ENCODE measurements at places on chromosomes 3 and 15.
A peak's percentile ranks its signal among the peaks of the same experiment; 100 is the strongest.

DNA sequence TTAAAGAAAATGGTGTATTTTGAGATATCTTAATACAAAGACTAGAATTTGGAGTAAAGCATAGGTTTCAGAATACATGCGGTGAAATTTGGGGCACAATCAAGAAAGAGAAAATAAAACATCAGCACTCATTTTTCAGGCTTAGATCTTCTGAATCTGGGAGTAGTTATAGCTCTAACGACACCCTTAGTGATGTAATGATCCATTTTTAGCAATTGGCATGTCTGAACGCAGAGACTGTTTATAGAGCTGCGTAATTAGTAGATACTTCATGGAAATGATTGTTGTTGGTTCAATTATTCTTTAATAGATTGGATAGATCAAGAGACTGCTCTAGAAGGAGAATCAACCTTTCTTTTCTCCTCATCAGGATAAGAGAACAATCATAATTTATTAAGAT lies 47.5 kb upstream of the SNRK start:
- DNase-seq, result no peak

GRCh38 chr15:66765478-66766281 lies 63.6 kb downstream of the SMAD6 start:
- no peak for DNase-seq

- no peak for DNase-seq
Measured at GRCh38 chr3:194967151-194968117, 281.8 kb downstream of the FAM43A start.

DNA sequence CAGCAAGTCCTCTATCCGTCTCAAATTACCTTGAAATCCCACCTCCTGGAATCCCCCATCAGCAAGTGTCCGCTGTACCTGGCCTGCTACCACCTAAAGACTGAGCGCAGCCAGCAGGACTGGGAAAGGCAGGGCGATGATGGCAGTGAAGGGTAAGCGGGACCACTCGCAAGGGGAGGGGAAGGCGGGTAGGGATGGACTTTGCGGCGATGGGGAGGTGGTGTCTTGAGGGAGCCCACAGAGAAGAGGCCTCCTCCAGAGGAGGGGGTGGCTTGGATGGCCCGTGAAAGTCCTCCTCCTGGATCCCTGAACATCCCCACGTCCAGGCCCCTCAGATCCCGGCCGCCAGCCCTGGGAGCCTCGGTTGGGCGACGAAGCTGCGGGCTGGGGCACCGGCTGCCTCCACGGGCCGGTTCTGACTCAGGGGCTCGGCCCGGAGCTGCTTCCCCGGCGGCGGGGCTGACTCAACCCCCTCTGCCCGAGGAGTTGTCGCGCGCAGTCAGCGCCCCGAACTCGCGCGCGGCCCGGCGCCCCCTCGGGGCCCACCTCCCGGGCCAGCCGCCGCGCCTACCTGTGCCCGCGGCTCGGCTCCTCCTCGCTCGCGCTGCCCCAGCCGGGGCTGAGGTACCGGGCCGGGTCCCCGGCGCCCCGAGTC lies 512 bp downstream of the LARP6 start:
- DNase-seq, result no peak

DNA sequence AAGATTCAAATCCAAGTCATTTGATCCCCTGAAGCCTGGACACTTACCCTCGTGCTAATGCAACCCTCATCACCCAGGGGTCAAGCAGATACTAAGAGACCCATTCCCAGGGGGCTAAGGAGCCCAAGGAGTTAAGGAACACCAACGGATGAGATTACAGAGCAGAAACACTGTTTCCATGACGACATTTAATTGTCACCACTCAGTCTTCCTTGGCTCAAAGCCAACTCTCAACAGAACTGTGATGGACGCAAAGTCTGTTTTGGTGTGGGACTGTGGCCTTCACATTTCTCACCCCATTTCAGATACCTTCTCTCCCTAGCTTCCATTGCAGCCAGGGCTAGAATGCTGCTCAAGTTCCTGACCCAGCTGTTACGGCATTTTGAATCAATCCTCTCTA lies 383.5 kb upstream of the WNT5A start:
- DNase-seq, result no peak

GRCh38 chr3:12681943-12682390 lies 18.1 kb upstream of the RAF1 start:
- DNase-seq, result no peak

GRCh38 chr15:77664428-77664827 lies 31.7 kb upstream of the LINGO1 start:
- no peak for DNase-seq

- no peak for DNase-seq
Measured at GRCh38 chr3:11878837-11879236, 32.2 kb upstream of the TAMM41 start.

- DNase-seq, result no peak
Measured at GRCh38 chr3:111246967-111247760, 175.5 kb downstream of the NECTIN3 start.

DNA sequence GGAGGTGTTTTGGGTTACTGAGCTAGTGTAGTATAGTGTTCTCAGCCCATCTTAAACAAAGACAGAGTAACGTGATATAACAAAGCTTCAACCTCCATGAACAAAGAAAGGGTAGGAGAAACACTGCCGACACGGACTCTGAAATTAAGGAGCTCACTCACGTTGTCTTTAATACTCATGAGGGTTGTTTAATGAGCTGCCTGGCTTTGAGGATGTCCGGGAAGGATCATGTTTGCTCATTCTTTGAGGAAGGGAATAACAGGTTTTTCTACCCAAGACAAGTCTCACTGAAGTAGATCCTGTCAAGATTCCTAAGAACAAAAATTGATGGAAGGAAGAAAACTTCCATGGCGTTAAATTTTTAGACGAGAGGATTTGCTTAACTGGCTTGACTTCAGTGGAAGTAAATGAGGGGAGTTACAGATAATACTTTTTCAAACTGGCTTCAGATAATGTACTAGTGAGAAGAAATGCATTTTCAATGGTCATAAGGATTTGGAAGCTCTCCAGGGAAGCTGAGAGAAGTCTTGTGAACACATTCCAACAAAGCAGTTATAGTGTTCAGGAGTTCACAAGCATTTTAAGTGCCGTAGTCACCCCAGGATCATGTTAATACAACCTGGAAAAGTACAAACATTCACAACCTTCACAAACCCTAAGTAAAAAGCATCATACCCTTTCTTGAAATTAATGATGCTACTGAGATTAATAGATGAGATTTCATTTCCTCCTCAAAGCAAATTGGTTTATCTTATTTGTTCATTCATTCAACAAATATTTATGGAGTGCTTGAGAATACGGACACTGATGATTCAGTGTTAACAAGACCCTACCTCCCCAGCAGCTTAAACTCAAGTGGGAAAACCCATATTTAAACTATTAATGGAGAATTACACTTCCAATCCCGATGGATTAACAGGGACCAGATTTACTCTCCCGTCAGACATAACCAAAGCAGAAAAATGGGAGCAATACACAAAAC lies 101.5 kb downstream of the SHQ1 start:
- DNase-seq, result no peak

GRCh38 chr3:41364736-41365135 lies 165.4 kb downstream of the CTNNB1 start:
- no peak for DNase-seq

- DNase-seq, result no peak
Measured at GRCh38 chr3:120438665-120439370, 12.0 kb downstream of the FSTL1 start.

- DNase-seq, result no peak
Measured at GRCh38 chr15:79978655-79979514, 7.9 kb upstream of the BCL2A1 start.

GRCh38 chr15:43225201-43225949 lies 4.6 kb upstream of the EPB42 start:
- peak; percentile 3 for DNase-seq

DNA sequence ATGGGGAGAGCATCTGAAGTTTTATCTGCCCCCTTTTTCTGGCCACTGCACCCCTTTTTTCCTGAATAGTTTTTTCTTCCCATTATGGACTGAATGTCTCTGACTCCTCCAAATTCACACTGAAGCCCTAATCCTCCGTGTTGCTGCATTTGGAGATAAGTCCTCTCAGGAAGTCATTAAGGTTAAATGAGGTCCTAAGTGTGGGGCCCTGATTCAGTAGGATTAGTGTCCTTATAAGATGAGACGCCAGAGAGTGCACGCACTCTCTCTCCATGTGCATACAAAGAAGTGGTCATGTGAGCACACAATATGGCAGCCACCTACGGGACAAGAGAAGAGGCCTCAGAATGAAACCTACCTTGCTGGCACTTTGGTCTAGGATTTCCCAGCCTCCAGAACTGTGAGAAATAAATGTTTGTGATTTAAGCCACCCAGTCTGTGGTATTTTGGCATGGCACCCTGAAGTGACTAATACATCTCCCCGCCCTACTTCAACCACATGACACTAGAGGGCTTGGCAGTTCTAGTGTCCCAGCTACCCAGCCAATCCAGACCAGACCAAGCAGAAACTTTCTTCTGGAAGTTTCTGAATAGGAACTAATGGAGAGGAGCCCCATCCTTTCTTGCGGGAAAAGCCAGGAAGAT lies 191.3 kb downstream of the PDE8A start:
- no peak for DNase-seq

GRCh38 chr3:4614070-4614469 lies 120.9 kb downstream of the ITPR1 start:
- DNase-seq, result no peak

GRCh38 chr3:49716691-49717210 lies 2.7 kb downstream of the AMIGO3 start:
- no peak for DNase-seq

- peak; percentile 45 for DNase-seq
Measured at GRCh38 chr15:74402873-74403587, 30.7 kb downstream of the SEMA7A start.

GRCh38 chr15:81097890-81098280 lies 36.2 kb upstream of the CFAP161 start:
- no peak for DNase-seq

DNA sequence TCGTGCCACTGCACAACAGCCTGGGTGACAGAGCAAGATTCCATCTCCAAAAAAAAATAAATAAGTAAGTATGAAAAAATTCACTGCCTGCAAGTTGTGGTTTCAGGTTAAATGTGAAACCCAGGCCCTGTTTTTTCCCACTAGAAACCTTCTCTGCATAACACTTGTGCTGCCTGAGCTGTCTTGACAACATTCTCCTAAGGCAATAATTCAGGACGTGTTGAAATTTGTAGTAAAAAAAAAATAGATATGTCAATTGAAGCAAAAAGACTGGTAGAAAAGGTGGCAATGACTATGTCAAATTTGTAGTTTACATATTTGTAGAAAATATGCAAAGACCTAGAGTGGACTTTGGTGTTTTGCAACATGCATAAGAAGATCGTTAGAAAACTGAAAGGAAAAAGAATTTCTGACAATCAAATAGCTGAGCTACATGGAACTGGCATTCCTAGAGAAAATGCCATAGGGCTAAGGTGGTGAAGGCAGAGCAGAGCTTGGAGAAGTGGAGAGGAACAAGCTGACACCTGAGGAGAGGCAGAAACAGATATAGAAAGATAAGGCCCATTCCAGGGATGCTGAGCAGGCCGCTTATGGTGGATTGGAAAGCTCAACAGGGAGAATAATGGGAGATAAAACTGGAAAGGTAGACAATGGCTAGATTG lies 150.2 kb downstream of the PLCH1 start:
- no peak for DNase-seq

DNA sequence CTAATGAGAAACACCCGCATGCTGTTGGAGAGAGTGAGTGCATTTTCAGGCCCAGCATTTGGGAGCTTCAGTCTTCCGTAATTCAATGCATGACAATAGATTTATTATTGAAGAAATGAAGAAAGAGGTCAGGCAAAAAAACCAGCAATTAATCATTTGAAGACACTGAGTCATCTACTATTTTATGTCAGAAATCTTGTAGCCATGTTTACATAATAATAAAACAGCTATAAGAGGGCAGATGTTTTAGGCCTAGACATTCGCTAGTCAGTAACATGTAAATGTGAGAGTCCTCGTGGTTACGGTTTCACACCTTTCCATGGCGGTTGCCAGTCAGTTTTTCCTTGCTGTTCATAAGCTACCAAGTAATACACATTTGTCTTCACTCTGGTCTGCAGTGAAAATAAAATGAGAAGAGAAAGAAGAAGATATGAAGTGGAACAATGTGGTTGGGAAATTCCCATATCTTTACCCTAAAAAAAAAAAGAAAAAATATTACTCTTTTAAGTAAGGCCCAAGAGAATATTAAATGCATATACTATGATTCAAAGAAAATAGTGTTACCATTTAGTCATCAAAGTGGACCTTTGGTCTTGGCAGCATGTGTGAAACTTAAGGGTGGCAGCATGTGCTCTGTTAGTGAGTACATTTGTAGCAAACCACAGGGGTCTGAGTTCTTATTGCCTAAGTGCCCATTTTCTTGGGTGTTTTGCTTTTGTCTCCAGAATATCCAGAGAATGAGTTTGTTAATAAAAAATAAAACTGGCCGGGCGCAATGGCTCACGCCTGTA lies 140.5 kb upstream of the TBL1XR1 start:
- DNase-seq, result no peak

DNA sequence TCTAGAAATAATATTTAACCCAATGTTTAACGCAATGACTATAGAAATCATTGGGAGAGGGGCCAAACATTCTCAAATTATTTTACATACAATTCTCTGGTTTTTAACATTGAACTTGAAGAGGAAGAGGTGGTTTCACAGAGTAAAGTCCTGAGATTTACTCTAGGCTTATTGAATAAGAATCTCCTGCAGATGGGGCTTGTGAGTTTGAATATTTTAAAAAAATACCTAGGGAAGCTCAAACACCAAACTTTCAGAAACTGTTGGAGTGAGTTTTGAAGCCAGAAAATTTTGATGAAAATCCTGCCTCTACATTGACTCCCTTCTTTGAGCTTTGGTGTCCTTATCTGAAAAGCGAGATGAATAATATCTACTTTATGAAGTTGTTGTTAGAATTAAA lies 906.6 kb downstream of the TUSC7 start:
- DNase-seq, result no peak

- peak; percentile 1 for DNase-seq
Measured at GRCh38 chr3:154018100-154018696, 103.0 kb upstream of the ARHGEF26 start.

DNA sequence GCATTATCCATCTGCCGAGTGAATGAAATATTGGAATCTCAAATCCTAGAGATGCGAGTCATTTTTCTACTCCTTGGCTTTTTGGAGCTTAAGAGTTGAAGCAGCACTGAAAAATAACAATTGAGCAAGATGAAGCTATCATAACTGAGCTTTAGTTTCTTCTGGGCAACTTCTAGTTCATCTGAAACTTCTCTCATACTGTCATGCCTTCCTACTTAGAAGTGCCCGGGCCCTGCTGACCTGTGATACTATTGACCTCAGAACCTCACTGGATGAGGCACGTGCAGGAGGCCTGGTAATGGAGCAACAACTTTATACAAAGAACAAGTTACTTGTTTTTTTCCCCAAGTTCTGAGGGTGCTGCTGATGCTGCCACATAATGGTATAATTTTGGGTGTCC lies 48.5 kb upstream of the P3H2 start:
- no peak for DNase-seq

DNA sequence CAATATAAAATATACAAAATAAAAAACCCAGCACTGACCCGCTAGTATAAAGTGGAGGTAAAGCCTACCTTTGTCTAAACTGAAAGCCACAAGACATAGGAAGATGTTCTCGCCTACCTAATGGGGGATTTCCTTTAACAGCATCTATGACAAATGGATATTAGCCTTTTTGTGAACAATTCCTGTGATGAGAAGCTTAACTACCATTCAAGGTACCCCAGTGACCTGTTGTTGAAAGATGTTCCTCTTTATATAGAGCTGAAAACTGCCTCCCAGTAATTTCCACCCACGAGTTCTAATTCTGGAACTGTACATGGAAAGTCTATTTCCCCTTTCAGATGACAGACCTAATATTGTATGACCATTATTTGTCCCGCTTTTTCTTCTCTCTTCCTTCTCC lies 109.8 kb upstream of the RASGRP1 start:
- DNase-seq, result no peak

- DNase-seq, result no peak
Measured at GRCh38 chr3:131221731-131222130, 159.8 kb upstream of the NUDT16 start.

Measured in activated T-cell treated with anti-CD3 and anti-CD28 coated beads for 1 hour (primary cell).